ENCODE measurements at places on chromosomes 3 and 15. TPM values are rescaled to one million over a fixed set of nuclear protein-coding genes. Genes with fewer than 3 reads are reported as not detected.

Gene ARIH2
- 69.6 TPM for total RNA-seq

Gene RPL22L1
- total RNA-seq, result 126 TPM

Gene PLSCR5
- not detected for total RNA-seq

Gene OR4F15
- not detected for total RNA-seq

Gene GREM1
- total RNA-seq, result 527 TPM

Gene SMCO1
- under 0.01 TPM for total RNA-seq

Gene GRK7
- not detected for total RNA-seq

Gene INSYN1
- under 0.01 TPM for total RNA-seq

Gene ASB14
- total RNA-seq, result not detected

Gene SAMD7
- total RNA-seq, result not detected

All from fibroblast of villous mesenchyme (primary cell).